Fibroblast of villous mesenchyme (primary cell): ENCODE measurements at places on chromosomes 12 and 14. TPM values are rescaled to one million over a fixed set of nuclear protein-coding genes. Genes with fewer than 3 reads are reported as not detected.

- DNase-seq: peak; percentile 15
Observed at GRCh38 chr12:71397433-71397954, 42.1 kb upstream of the LGR5 start.

- no peak for DNase-seq
Observed at GRCh38 chr12:24212496-24212895, 263.0 kb upstream of the SOX5 start.

GRCh38 chr14:92794547-92794941 lies 439 bp downstream of the GOLGA5 start:
- peak; percentile 40 for DNase-seq

Gene ERC1
- 41.9 and 49.7 TPM in 2 replicates for total RNA-seq

GRCh38 chr14:102264775-102265174 lies 40.2 kb downstream of the MOK start:
- DNase-seq: no peak

Gene HCAR1
- total RNA-seq: 0.43 and 0.97 TPM in 2 replicates

GRCh38 chr14:44782775-44783238 lies 178.9 kb downstream of the KLHL28 start:
- peak; percentile 5 for DNase-seq

GRCh38 chr12:23222801-23223200 lies 597.8 kb downstream of the ETNK1 start:
- no peak for DNase-seq

Gene TSPAN19
- total RNA-seq: not detected in 2 replicates

GRCh38 chr12:52873832-52874572 lies 25.2 kb upstream of the KRT78 start:
- DNase-seq: peak; percentile 96

- DNase-seq: no peak
Observed at GRCh38 chr12:10362325-10362724, 27.5 kb downstream of the KLRK1 start.

Gene USP44
- 3.9 and 5.2 TPM in 2 replicates for total RNA-seq

- DNase-seq: peak; percentile 96
Observed at GRCh38 chr12:122366685-122367475, 55.6 kb downstream of the CLIP1 start.

- no peak for DNase-seq
Observed at GRCh38 chr14:104486222-104486923, 93.2 kb upstream of the C14orf180 start.

DNA sequence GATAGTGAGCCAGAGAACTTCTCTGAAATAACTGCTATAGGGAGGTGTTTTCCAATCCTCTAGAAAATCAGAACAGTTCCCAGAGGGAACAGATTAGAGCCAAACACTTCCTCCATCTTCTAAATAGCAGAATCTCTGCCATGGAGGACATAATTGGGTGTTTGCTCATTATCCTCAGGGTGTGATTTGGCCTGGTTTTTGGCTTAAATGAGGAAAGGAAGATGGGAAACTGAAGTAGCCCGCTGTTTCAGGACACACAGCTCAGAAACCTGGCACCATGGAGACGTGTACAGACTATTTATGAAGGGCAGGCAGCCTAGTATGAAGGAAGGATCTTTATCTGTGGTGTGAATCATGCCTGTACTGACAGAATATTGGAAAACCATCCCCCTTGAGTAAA lies 231.7 kb upstream of the PRKD1 start:
- no peak for DNase-seq

- peak; percentile 75 for DNase-seq
Observed at GRCh38 chr12:64256166-64256800, 34.2 kb upstream of the KICS2 start.

GRCh38 chr14:88706425-88706824 lies 86.3 kb downstream of the EML5 start:
- DNase-seq: no peak

GRCh38 chr12:34257093-34257492 lies 234.8 kb downstream of the ALG10 start:
- no peak for DNase-seq

DNA sequence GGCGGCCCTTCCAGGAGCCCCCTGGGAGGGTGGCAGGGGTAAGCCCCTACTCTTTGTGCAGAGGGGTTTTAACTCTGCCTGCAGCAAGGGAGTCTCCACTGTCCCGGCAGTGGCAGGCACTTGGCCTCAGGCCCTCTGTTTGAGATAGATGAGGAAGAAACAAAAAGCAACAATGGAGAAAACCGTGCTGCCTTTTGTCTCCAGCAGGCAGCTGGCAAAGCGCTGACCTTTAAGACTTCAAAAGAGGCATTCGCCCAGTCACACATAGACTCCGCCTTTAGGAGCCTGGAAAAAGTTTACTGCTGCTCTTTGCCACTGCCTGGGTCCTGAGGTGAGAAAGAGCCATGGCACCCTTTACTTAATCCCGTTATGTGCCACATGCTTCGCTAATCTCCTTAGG lies 158.2 kb upstream of the NTF3 start:
- DNase-seq: no peak

Gene DBX2
- total RNA-seq: not detected in 2 replicates

Gene EMP1
- 52.2 and 75.6 TPM in 2 replicates for total RNA-seq

Gene CPNE8
- total RNA-seq: 12.6 and 21.2 TPM in 2 replicates

DNA sequence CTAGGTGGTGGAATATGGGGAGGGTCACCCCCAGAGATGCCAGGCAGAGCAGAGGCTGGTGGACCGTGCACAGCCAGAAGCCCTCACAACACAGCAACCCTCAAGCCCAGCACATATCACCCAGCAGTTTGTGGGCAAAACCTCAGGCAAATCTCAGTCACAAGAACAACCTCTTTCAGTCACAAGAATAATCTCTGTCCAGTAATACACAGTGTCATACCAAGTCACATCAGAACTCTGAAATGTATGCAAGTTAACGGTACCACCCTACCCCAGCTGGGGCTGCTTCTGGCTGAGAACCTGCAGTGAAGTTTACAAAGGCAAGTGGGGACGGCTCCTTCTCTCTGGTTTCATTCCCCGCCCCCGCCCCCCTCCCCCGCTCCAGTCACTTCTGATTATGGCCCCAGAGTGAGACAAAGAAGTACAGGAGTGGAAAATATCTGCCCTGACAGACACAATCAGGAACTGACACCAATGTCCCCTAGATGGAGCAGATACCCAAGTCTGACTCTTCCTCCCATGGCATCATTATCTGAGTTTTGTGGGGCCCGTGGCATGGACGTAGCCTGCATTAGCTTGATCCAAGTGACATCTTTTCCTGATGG lies 480.9 kb upstream of the TMEM132C start:
- no peak for DNase-seq

- peak; percentile 73 for DNase-seq
Observed at GRCh38 chr14:69107407-69108003, 45.4 kb downstream of the DCAF5 start.

DNA sequence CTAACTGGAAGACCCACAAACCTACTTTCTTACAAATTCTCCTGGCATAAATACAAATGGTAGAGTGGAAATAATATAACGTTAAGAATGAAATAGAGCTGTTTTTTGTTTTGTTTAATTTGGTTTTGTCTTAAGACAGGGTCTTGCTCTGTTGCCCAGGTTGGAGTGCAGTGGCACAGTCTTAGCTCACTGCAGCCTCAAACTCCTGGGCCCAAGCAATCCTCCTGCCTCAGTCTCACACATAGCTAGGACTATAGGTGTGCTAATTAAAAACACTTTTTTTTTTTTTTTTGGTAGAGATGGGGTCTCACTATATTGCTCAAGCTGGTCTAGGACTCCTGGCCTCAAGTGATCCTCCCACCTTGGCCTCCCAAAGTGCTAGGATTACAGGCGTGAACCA lies 4.1 kb upstream of the DHH start:
- DNase-seq: no peak

DNA sequence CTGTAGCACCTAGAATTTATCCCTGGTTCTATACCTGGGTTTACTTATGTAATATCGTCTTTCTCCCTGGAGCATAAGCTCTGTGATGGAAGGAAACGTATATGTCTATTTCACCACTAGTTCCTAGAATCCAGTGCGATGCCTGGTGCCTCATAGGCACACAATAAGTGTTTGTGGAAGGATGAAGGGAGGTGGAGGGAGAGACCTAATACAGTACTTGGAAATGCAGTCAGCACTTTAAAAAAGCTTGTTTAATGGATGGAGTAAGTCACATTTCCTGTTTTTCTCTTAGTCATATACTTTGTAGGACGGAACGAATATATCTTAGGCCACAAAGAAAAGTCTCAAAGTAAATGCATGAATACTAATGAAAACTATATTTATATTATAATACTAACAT lies 186.5 kb upstream of the HMGA2 start:
- DNase-seq: no peak

- DNase-seq: no peak
Observed at GRCh38 chr14:50035214-50035613, 81.2 kb downstream of the VCPKMT start.

GRCh38 chr12:123987022-123987421 lies 14.0 kb downstream of the ZNF664 start:
- no peak for DNase-seq

GRCh38 chr12:106136263-106136662 lies 2.5 kb downstream of the NUAK1 start:
- peak; percentile 93 for DNase-seq

- no peak for DNase-seq
Observed at GRCh38 chr12:76964784-76965571, 86.2 kb upstream of the CSRP2 start.

Gene CMKLR1
- 1.7 and 1.9 TPM in 2 replicates for total RNA-seq

Gene MUCL1
- total RNA-seq: not detected in 2 replicates

Gene RAD9B
- total RNA-seq: 0.64 and 1.3 TPM in 2 replicates

- DNase-seq: no peak
Observed at GRCh38 chr14:95697764-95698163, 11.5 kb downstream of the TCL1B start.

DNA sequence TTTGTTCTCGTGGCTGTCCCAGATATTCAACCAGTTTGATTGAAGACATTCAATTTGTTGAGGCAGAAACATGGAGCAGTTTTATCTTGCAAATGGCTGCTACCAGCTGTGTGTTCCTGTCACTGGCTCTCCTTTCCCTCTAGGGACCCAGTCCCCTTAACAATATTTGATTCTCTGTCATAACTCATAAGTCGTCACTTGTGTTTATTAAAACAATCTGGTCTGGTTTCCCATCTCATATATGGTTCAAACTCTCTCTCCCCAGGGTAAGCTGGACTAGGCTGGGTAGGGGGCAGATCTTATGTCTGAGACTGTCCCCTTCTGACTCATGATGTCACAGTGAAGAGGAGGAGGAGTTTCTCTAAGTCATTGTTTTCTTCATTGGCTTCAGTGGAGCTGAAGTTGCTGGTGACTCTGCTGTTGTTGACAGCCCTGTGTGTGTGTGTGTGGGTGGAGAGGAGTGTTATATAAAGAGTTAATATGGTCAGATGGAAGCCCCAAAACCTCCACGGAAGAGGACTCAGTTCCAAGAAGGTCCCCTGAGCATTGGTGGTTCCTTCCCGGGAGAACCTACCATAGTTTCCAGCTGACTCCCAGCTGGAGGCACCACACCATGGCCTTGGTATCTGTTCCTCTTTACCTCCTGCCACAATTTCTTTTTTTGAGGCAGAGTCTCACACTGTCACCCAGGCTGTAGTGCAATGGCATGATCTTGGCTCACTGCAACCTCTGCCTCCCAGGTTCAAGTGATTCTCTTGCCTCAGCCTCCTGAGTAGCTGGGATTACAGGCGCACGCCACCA lies 16.1 kb upstream of the GNG2 start:
- DNase-seq: no peak

Gene GLS2
- total RNA-seq: under 0.01 TPM in 1 of 2 replicates, not detected in the other

DNA sequence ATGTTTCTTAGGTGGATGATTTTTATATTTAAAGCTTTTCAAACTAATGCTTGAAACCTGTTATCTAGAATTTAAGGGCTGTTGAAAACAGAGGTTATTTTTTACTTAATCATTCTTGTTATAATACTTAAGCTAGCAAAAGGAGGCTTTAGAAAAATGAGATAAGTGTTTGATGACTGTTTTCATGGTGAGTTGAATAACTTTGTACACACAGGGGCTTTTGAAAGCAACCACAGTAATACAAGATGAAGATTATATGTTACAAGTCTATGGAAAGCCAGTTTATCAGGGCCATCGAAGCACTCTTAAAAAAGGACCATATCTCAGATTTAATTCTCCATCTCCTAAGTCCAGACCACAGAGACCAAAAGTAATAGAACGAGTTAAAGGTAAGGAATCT lies 33.3 kb downstream of the KIAA0586 start:
- DNase-seq: no peak

DNA sequence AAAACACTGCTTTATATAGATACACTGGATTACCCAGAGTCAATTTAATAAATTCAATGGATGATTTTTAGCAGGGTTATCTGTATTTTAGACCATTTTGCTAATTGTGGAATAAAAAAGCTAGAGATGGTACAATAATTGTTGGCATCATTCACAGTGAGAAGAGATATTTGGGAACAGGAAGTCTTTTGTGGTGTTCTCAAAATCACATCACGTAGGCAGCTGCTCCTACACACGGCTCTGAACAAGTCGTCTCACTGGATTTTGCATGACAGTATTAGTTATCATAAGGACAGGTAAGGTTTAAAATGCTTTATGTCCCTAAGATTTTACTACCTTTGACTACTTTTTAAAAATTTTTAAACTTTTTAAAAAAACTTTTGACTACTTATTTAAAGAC lies 52.0 kb downstream of the PAPLN start:
- DNase-seq: no peak

- peak; percentile 50 for DNase-seq
Observed at GRCh38 chr12:102423462-102423861, 56.9 kb downstream of the IGF1 start.

GRCh38 chr12:130707571-130707891 lies 8.6 kb downstream of the RIMBP2 start:
- DNase-seq: no peak

DNA sequence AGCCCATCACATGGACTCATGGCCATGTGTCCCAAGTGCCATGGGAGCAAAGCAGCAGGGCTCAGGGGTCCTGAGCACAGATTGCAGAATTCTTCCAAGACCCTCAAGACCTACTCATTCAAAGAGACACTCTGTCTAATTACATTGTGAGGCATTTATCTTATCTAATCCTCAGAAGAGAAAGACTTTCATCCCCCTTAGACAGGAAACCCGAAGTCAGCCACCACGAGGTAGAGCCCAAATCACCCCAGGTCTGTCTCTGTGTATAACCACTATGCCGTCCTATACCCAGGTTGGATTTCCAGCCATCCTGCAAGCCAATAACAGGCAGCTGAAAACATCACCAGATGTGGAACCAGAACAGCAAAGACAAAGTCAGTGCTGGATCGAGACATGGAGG lies 8.9 kb upstream of the BCL11B start:
- DNase-seq: no peak

- DNase-seq: no peak
Observed at GRCh38 chr12:107042801-107043200, 50.5 kb downstream of the CRY1 start.
